ENCODE measurements at places on chromosomes 13 and 19.

- no peaks in the 10 kb centered on the region for H3K27me3 ChIP-seq
- DNase-seq: peak; percentile 86
- no peak overlapping the region for H3K4me3 ChIP-seq
- H3K4me1 ChIP-seq: no peaks in the 10 kb centered on the region
Observed at GRCh38 chr19:15629003-15629880, 11.5 kb upstream of the CYP4F3 start.

- H3K27me3 ChIP-seq: no peaks in the 10 kb centered on the region
- no peaks in the 10 kb centered on the region for H3K36me3 ChIP-seq
- DNase-seq: no peak
- H3K4me3 ChIP-seq: no peak overlapping the region
- no peaks in the 10 kb centered on the region for H3K4me1 ChIP-seq
- no peak overlapping the region for H3K27ac ChIP-seq
Observed at GRCh38 chr13:55893540-55893939, 1247.2 kb upstream of the PRR20A start.

GRCh38 chr19:57443121-57443696 lies 8.1 kb downstream of the ZNF749 start:
- DNase-seq: no peak
- H3K4me1 ChIP-seq: no peaks in the 10 kb centered on the region
- H3K4me3 ChIP-seq: no peak overlapping the region
- H3K36me3 ChIP-seq: peaks cover 20% of the 10 kb centered on the region
- H3K27me3 ChIP-seq: no peaks in the 10 kb centered on the region

- peaks cover 3% of the 10 kb centered on the region for H3K4me1 ChIP-seq
- H3K4me3 ChIP-seq: no peak overlapping the region
- no peak overlapping the region for H3K27ac ChIP-seq
Observed at GRCh38 chr13:61812286-61812685, 396.6 kb upstream of the PCDH20 start.

DNA sequence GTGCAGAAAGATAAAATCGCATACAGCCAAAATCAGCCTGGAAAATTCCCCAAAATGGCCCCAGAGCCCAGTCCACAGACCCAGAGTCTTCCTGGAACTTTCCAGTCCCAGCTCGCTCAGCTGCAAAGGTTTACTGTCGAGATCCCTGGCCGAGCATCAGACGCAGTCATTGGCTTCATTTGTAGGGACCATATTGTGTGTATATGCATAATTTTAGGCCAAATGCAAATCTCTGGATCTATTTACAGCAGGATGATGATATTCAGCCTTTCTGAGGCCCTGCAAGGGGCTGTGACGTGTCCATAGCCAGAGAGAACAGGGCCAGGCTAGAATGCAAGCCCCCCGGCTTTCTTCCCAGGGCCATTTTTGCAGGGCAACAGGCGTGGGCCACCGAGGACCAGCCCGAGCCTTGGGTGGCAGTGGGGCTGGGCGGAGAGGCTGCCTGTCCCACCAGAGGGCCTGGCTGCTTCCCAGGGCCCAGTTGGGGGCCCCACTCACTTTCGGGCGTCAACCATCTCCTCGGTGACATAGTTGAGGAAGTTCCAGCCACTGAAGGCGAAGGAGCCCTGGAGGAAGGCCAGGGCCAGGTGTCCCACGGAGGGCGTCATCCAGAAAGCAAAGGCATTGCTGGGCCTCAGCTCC lies 13.7 kb downstream of the SLC7A10 start:
- DNase-seq: peak; percentile 23
- no peaks in the 10 kb centered on the region for H3K27me3 ChIP-seq
- no peak overlapping the region for H3K4me3 ChIP-seq
- H3K4me1 ChIP-seq: no peaks in the 10 kb centered on the region
- no peak overlapping the region for H3K27ac ChIP-seq
- H3K36me3 ChIP-seq: no peaks in the 10 kb centered on the region

DNA sequence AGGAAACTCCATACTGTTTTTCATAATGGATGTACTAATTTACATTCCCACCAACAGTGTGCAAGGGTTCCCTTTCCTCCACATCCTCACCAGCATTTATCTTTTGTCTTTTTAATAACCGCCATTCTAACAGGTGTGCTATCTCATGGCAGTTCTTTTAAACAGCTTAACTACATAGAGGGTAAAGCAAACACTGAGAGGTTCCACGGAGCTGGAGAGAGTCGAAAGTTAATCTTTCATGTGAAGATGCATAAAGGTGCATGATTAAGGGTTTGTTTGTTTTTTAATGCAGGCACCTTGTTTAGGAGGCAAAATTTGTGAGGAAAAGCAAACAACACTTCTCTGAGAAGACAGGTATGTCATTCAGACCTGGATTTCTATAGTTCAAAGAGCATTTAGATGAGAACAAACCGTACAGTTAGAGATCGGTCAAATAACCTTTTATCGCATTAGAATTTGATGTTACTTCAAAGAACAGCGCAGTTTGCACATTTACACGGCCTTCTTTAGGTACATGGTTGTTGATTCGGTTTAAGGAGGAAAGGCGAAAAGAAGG lies 193.9 kb downstream of the RBM26 start:
- H3K4me3 ChIP-seq: no peak overlapping the region
- no peaks in the 10 kb centered on the region for H3K36me3 ChIP-seq
- H3K27ac ChIP-seq: no peak overlapping the region
- H3K27me3 ChIP-seq: no peaks in the 10 kb centered on the region
- no peak for DNase-seq

DNA sequence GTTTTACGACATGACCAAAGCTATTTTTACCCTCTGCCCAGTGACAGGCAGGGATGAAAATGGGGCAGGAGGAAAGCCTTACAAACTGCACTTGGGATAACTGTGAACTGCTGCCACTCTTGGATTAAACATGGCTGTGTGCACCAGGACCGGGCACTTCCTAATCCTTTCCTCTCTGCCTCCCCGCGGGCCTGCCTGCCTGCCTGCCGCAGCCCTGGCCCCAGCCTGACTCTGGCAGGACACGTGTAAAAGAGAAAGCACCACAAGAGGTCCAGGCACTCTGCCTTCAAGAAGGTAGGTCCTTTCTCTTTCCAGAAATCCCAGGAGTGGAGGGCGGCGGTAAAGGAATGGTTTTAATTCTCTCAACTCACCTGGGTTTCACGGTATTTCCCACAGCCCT lies 4.8 kb downstream of the TSHZ3 start:
- peak overlapping the region; percentile 56 for H3K27ac ChIP-seq
- peak; percentile 37 for DNase-seq
- H3K27me3 ChIP-seq: no peaks in the 10 kb centered on the region
- peaks cover 3% of the 10 kb centered on the region for H3K36me3 ChIP-seq
- no peak overlapping the region for H3K4me3 ChIP-seq
- H3K4me1 ChIP-seq: peaks cover 60% of the 10 kb centered on the region

GRCh38 chr13:111361046-111361872 lies 40.8 kb downstream of the TEX29 start:
- H3K4me3 ChIP-seq: no peak overlapping the region
- no peaks in the 10 kb centered on the region for H3K36me3 ChIP-seq
- peaks cover 21% of the 10 kb centered on the region for H3K27me3 ChIP-seq
- no peak overlapping the region for H3K27ac ChIP-seq

- H3K36me3 ChIP-seq: no peaks in the 10 kb centered on the region
- H3K27me3 ChIP-seq: peaks cover 5% of the 10 kb centered on the region
- no peak overlapping the region for H3K4me3 ChIP-seq
- H3K27ac ChIP-seq: no peak overlapping the region
- no peak for DNase-seq
- H3K4me1 ChIP-seq: no peaks in the 10 kb centered on the region
Observed at GRCh38 chr13:99855526-99856420, 115.8 kb downstream of the ZIC5 start.

DNA sequence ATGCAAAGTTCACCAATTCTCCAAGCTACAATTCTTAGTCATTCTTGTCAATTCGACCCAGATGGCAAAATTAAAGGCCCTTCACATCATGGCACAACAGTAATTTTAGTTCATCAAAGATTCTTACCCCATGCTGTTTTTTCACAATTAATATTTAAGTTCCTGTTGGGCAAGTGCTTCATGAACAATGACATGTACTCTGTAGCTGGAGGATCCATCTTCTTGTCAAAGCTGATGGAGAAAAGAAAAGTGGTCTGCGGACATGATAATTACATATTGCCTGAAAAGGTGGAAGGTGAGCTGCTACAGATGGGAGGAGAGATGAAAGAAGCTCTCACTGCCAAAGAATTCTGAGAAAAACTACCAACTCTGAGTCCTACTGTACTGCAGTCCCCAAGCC lies 1370.3 kb upstream of the SLC10A2 start:
- H3K36me3 ChIP-seq: no peaks in the 10 kb centered on the region
- no peak for DNase-seq
- H3K27me3 ChIP-seq: no peaks in the 10 kb centered on the region
- no peak overlapping the region for H3K4me3 ChIP-seq

GRCh38 chr19:45876161-45876410 lies 9.9 kb downstream of the IRF2BP1 start:
- H3K36me3 ChIP-seq: no peaks in the 10 kb centered on the region
- H3K27ac ChIP-seq: no peak overlapping the region
- no peak overlapping the region for H3K4me3 ChIP-seq
- H3K4me1 ChIP-seq: no peaks in the 10 kb centered on the region
- DNase-seq: no peak

DNA sequence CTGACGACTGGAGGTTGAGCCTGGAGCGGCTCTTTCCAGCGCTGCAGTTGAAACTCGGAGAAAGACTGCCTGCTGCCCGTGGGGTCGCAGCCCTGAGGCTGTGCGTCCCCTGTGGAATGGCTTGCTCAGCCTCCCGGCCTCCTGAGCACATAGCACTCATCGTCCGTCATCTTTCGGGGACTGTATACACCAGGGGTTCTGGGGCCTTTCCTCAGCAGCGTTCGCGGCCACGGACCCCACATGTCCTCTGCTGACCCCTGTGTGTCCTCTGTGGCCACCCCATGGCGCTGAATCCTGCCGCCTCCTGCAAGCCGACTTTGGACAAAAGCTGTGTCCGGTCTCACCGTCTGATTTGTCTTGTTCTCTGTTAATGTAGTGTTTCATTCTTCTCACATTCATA lies 20.4 kb downstream of the CUL4A start:
- H3K36me3 ChIP-seq: peaks cover 27% of the 10 kb centered on the region
- no peaks in the 10 kb centered on the region for H3K4me1 ChIP-seq
- H3K27me3 ChIP-seq: no peaks in the 10 kb centered on the region
- H3K4me3 ChIP-seq: no peak overlapping the region

DNA sequence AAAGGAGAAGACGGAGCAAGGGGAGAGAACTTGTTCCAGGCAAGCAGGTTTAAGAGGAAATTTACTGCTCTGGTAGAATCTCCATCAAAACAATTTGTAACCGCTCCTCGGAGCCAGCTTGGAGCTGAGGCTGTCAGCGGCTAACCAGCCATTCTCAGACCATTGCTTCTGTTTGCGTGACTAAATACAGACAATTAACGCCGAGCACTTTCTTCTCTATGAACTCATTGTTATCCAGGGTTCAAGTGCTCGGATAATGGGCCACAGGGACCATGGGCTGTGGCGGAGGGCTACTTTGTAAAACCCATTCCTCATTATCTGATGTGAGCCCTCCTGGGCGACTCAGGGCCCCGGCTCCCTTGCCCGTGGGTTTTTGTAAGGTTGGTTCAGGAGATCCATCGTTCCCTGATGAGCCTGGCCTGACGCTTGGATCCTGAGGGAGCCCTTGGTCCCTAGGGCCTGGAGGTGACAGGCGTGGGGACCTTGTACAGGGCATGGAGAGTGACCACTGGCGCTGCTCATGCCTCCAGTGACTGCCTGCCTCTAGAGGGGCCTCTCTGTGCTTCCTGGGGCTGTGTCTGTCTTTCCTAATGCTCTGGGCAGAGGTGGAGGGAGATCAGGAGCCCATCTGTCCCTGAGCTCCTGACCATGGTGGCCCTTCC lies 61.5 kb upstream of the ZNF536 start:
- H3K36me3 ChIP-seq: no peaks in the 10 kb centered on the region
- H3K27me3 ChIP-seq: no peaks in the 10 kb centered on the region
- H3K27ac ChIP-seq: no peak overlapping the region
- no peak overlapping the region for H3K4me3 ChIP-seq
- no peak for DNase-seq

DNA sequence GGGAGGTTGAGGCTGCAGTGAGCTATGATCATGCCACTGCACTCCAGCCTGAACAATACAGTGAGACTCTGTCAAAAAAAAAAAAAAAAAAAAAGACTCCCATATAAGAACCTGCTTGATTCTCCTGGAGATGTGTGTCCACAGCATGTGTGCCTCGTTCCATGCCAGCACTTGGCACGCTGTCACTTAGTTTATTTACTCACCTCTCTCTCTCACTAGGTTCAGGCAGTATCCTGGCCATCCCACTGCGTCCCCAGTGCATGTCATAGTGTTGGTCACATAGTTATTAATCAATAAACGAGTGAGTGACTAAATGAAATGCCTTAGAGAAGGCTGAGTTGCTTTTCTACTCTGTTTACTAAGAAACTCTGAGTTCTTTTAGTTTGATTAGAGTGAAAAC lies 79.1 kb upstream of the GPR12 start:
- no peaks in the 10 kb centered on the region for H3K27me3 ChIP-seq
- no peak overlapping the region for H3K27ac ChIP-seq

- peak; percentile 76 for DNase-seq
- H3K4me3 ChIP-seq: peak within 1 kb of the TSS; percentile 81
- H3K27me3 ChIP-seq: no peaks in the 10 kb centered on the region
- H3K27ac ChIP-seq: peak within 1 kb of the TSS; percentile 81
Observed at GRCh38 chr19:44748426-44749254, at the start of gene BCL3. TSS of gene BCL3 (plus strand) at chr19:44748708. CDS start at chr19:44748791, 83 bp downstream.

DNA sequence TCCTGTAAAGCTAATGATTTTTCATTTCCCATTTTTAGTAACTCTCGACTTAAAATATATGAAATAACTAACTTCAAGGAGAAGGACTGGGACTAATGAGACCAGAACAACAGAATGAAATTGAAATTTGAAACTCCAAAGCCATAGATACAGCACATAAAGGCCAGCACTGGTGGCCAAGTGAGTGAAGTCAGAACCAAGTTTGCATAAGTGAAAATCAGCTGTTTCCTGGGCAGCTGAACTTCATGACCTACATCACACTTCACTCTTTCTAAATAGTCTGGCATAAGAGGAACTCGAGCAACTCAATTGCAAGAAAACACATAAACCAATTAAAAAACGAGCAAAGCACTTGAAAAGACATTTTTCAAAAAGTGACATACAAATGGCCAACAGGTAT lies 84.5 kb downstream of the DCLK1 start:
- H3K27me3 ChIP-seq: no peaks in the 10 kb centered on the region
- no peaks in the 10 kb centered on the region for H3K4me1 ChIP-seq
- no peak overlapping the region for H3K27ac ChIP-seq
- no peaks in the 10 kb centered on the region for H3K36me3 ChIP-seq
- no peak for DNase-seq

GRCh38 chr19:38039966-38040365 lies 133.0 kb downstream of the SIPA1L3 start:
- DNase-seq: no peak
- H3K4me3 ChIP-seq: no peak overlapping the region
- peaks cover 14% of the 10 kb centered on the region for H3K4me1 ChIP-seq
- H3K27ac ChIP-seq: no peak overlapping the region

DNA sequence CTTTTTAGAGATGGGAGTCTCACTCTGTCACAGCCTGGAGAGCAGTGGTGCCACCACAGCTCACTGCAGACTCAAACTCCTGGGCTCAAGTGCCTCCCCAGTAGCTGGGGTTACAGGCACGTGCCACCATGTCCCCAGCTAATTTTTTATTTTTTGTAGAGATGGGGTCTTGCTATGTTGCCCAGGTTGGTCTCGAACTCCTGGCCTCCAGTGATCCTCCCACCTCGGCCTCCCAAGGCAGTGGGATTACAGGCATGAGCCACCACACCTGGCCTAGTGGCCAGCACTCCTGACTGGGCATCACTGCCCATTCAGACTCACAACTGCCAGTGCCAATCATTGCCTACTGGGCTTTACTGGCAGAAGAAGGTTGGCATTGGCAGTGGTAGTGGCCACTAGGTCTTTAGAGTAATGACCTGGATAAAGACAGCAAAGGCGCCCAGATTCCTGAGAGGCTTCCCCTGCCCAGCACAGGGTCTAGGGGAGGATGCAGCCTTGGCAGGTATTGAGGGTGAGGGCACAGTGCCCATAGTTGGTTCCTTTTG lies 26.8 kb upstream of the SLC7A10 start:
- no peaks in the 10 kb centered on the region for H3K27me3 ChIP-seq
- no peaks in the 10 kb centered on the region for H3K4me1 ChIP-seq
- H3K36me3 ChIP-seq: no peaks in the 10 kb centered on the region
- H3K4me3 ChIP-seq: no peak overlapping the region
- DNase-seq: no peak

All from SK-N-SH (cell line).